ENCODE measurements at places on chromosomes 1 and 21. TPM values are rescaled to one million over a fixed set of nuclear protein-coding genes. Genes with fewer than 3 reads are reported as not detected.

Gene EPHX1
- total RNA-seq = 47.0 TPM

Gene RHD
- not detected for total RNA-seq

Gene GSTM3
- 159 TPM for total RNA-seq

Gene KCNE2
- total RNA-seq = not detected

Gene SPRR5
- total RNA-seq = not detected

Gene FCGR3B
- not detected for total RNA-seq

Gene S100A11
- 29.1 TPM for total RNA-seq

Gene CTSE
- total RNA-seq = not detected

Gene PRDM16
- 0.79 TPM for total RNA-seq

Gene PPIAL4G
- not detected for total RNA-seq

Gene GIPC2
- total RNA-seq = 0.09 TPM

Gene ODR4
- 18.8 TPM for total RNA-seq

Gene DENND2D
- 8.9 TPM for total RNA-seq

Gene ARHGEF10L
- total RNA-seq = 12.3 TPM

Gene MAEL
- total RNA-seq = not detected

Gene MATN1
- total RNA-seq = not detected

Gene GPR52
- 0.63 TPM for total RNA-seq

Gene TRPM2
- total RNA-seq = under 0.01 TPM

Gene KCND3
- under 0.01 TPM for total RNA-seq

Gene SLC1A7
- 2.4 TPM for total RNA-seq

Gene SPRR4
- not detected for total RNA-seq

Gene APCS
- not detected for total RNA-seq

Gene KPRP
- total RNA-seq = not detected

Gene KLHDC9
- total RNA-seq = 2.3 TPM

Gene KCNJ10
- not detected for total RNA-seq

Gene DNALI1
- 9.8 TPM for total RNA-seq

Gene HSPB7
- 2.9 TPM for total RNA-seq

Gene PRAMEF9
- not detected for total RNA-seq

Gene ANGPTL3
- total RNA-seq = not detected

Gene RPS8
- 1,701 TPM for total RNA-seq

Gene KCNJ9
- total RNA-seq = 0.09 TPM

Gene ERO1B
- total RNA-seq = 0.63 TPM

Gene WDR64
- total RNA-seq = not detected

Gene FRRS1
- total RNA-seq = 77.8 TPM

Gene PTGFR
- total RNA-seq = 15.5 TPM

Gene APOBEC4
- not detected for total RNA-seq

Gene FAM131C
- not detected for total RNA-seq

Gene FCN3
- total RNA-seq = not detected

Gene SH2D2A
- not detected for total RNA-seq

Gene TRIM33
- total RNA-seq = 12.9 TPM

Gene GBP7
- not detected for total RNA-seq

Gene PRR9
- not detected for total RNA-seq

Gene EXTL1
- total RNA-seq = 0.47 TPM

Gene KRTAP12-2
- not detected for total RNA-seq

Gene NIBAN1
- total RNA-seq = 58.6 TPM

All from bronchial smooth muscle cell (primary cell).